ENCODE measurements at places on chromosomes 5 and 9.

DNA sequence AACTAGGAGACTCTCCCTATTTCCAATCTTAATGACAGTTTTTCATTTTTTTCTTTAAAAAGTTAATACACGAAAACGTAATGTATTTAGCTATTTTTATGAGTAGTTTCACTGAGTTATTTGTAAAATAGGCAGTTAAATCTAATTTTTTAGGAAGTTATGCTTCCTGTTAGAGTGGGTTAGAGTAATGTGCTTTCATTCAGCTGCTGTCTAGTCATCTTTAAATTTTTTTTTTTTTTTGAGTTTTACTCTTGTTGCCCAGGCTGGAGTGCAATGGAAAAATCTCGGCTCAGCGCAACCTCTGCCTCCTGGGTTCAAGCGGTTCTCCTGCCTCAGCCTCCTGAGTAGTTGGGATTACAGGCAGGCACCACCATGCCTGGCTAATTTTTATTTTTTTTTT is 34.0 kb downstream of the CDC42SE2 start:
- no peak for DNase-seq

- DNase-seq = no peak
Measured at GRCh38 chr5:172870715-172871461, 36.8 kb downstream of the ERGIC1 start.

GRCh38 chr9:96122751-96123150 is 179.2 kb downstream of the HSD17B3 start:
- DNase-seq = no peak

DNA sequence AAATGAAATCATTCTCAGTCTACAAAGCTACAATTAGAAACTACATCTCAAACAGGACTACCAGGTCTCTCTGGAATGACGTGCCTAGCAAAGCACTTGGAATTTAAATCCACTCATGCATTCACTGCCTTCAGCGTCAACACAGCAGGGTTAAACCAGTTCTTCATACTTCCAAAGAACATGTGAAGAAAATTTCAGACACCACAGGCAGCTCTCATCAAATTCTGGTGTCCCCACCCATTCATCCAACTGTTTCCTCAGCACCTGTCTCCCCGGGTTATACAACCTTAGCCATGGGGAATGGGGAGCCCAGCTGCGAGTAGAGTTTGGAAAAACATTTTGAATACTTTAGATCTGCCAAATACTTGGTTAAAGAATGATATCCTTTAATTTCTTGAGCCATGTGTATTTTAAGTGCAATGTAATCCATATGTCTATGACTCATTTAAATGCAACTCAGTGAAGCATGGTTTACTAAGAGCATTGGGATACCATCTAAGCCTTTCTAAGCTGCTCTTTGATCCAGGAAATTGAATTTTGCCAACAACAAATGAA is 17.5 kb downstream of the ADAM19 start:
- no peak for DNase-seq

DNA sequence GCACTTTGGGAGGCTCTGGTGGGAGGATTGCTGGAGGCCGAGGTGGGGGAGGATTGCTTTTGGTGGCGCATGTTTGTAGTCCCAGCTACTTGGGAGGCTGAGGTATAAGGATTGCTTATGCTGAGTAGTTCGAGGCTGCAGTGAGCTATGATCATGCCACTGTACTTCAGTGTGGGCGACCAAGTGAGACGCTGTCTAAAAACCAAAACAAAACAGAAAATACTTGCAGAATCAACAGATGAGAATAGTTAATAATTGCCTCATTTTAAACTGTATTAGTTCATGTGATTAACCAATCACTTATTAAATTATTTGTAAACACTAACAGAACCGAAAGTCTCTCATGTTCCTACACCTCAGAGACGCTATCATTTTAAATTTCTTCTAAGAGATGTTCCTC is 118.1 kb downstream of the CCDC171 start:
- DNase-seq = no peak

- DNase-seq = no peak
Measured at GRCh38 chr9:84846906-84847305, 177.4 kb downstream of the NTRK2 start.

- peak; percentile 66 for DNase-seq
Measured at GRCh38 chr9:113522419-113522818, 58.9 kb downstream of the RGS3 start.

DNA sequence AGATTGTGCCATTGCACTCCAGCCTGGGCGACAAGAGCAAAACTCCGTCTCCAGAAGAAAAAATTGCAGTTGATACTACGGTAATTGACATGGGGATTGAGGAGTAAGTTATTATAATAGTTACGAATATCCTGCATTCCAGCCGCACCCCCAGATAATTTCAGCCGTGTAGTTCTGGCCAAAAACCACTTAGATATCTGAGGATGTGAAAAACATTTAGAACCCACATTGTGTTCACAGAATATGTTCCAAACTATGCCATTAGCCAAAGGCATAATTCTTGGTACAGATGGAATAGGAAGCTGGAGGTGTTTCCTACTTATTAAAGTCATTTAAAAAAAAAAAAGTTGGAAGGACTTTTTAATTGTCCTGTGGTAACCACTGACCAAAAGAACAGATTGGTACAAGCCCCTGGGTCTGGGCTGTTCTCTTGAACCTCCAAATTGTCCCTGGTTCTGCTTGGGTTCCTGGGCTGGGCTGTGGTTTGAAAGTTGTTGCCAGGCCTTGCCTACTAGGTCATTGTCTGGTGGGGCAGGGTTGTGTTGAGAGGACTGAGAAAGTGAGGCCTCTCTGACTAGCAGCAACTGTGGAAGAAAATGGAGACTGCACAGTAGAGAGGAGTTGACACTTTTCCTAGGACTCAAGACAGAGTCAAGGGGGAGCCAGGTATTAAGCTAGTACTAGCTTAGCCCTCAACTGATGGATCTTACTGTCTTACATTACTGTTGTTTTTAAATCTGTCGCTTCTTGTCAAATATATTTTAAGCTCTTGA is 198.8 kb downstream of the NR3C1 start:
- no peak for DNase-seq

- no peak for DNase-seq
Measured at GRCh38 chr5:172127581-172127980, 60.4 kb downstream of the STK10 start.

DNA sequence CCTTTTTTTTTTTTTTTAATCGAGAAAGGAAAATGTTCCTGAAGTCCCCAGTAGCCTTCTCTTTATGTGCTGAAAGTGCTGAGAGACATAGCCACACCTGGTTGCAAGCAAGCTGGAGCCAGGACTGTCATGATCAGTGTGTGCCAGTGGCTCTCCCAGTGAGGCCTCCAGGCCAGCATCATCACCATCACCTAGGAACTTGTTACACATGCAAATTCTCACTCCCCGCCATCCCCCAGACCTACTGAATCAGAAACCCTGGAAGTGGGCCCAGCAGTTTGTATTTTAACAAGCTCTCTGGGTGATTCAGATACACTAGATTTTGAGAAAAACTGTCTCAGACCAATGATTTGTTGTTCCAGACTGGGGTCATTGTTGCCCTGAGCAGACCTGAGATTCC is 181.9 kb upstream of the GLRA1 start:
- DNase-seq = no peak

DNA sequence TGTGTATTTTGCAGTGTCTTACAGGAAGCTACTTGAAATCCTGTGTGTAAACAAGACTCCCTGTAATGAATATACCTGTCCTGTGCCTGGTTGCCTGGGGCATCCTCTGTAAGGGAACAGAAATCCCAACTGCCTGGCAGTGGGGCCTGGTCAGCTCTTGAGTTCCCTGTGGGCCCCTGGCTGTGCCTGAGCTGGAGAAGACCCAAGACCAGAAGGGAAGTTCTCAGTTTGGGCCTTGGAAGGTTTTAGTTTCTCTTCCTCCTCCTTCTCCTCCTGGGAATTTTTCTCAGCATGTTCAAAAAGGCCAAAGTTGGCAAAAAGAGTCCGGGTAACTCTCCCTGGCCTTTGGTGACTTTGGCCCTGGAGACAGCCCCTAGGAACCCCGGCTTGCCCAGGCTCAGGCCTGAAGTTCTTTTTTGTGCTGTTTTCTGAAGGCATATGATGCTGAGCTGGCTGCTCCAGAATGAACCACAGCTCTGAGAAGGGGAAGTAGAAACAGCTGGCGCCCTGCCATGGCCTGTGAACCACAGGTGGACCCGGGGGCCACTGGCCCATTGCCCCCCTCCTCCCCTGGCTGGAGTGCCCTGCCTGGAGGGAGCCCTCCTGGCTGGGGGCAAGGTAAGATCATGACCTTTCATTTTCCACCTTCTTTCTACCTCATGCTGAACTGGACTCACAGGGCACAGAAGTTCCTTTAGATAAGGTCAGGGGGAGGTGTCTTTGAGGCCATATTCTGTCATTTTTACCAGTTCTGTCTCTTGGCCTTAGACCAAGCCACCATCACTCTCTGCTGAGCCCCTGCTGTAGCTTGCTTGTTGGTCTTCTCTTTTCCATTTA is 5.8 kb downstream of the TMEM268 start:
- no peak for DNase-seq

DNA sequence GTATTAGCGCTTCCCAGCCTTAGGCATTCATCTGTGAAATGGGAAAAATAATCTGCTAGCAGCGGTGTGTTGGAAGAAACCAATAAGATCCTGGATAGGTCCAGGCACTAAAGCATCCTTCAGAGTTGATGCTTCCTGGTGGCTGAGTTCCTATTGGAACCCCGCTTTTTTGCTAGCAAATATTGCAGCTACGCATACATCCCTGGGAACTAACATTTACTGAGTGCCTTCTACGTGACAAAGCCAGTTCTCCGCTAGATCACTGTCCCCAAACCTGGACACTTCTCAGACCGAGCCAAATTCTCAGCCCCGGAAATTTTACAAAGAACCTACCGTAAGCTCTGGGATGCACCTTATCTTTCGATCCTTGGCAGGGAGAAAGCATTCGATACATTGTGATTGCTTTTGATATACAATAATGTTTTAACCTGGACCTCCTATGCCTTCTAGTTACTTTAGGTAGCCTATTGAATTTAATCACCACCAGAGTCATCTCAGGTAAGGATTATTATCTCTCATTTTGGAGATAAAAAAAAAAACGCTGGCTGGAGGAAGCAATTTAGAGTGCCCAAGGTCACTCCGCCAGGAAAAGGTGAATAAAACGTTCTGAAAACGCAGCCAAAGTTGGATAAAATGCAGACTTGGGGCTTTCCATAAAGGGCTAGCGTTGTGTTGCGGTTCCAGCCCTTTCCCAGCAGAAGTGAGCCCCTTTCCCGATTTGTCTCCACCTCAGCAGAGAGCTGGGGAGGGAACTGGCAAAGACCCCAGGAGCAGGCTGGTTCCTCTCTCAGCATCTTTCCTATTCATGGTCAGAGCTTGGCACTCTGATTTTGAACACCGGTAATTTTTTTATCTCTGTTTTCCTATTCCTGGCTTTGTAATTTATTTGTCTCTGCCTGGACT is 2.6 kb upstream of the MSX2 start:
- no peak for DNase-seq

DNA sequence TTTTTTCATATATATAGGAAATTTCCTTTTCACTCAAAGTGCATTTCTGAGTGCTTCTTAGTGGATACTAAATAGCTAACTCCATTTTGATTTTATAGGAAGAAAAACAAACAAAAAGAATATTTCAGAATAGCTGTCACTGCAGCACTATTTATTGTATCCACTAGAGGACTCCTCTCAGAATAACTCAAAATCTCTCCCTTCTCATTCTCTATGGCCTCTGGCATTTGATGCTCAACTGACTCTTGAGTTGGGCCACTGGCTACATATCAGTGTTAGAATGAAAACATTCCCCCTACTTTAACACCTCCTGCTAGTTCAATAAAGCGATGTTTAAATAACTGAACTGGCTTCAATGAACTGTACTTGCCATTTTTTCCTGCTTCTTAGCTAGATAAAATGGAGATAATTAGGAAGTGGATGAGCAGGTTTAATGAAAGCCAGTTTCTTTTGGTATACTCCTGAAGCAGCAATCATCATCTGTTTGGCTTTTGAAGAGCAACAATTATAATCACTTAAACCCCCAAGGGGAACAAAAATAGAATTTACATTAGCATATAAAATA is 16.6 kb upstream of the ELAVL2 start:
- DNase-seq = no peak

DNA sequence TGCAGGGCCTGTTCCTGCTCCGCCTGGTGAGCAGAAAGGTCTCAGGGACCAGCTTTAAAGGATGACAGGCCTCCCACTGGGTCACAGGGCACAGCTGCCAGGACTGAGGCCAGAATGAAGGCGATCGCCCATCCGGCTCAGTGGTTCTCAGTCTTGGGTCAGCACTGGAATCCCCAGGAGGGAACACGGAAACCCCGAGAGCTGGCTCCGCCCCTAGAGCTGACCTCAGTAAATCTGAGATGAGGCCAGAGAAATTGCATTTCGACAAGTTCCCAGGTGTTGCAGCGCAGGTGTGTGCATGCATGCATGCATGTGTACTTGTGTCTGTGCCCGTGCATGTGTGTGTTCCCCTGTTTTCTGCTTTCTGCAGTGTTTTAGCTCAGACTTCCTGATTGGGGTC is 47.2 kb upstream of the KCNMB1 start:
- no peak for DNase-seq

DNA sequence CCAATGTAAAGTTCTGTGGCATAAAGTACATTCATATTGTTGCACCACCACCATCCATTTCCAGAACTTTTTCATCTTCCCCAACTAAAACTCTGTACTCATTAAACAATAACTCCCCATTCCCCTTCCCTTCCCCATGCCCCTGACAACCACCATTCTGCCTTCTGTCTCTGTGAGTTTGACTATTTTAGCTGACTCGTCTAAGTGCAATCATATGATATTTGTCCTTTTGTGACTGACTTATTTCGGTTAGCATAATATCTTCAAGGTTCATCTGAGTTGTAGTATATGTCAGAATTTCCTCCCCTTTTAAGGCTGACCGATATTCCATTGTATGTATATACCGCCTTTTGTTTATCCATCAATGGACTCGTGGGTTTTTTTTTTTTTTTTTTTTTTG is 29.0 kb upstream of the SMU1 start:
- DNase-seq = no peak

- DNase-seq = no peak
Measured at GRCh38 chr9:28779243-28779642, 1206.0 kb upstream of the C9orf72 start.

- DNase-seq = no peak
Measured at GRCh38 chr9:103287361-103287760, 292.2 kb downstream of the CYLC2 start.

DNA sequence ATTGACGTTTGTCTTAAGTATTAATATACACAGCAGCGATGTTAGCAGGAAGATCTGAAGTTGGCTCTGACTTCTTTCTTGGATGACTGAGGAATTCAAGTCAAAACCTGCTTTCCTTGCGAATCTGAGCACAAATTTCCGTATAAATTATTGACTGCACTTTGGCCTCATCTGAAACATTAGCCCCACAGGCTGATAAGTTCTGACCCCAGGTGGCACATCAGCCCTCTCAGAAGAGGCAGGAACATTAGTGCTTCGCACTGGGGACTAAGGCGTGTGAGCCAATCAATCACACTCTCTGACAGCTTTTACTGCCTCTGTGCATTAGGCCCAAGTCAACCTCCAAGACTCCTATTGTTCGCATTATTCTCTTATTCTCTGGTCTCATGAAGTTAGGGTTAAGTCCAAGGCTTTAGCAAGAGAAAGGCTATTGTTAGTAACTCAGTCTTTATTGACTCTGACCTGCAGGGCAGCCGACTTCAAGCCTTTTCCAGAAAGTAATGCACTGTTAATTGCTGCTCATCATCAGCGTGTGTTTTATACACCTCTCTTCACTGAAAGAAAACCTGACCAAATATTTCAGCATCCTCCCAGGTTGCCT is 84.2 kb downstream of the ZNF608 start:
- DNase-seq = peak; percentile 77
